ENCODE measurements at places on chromosomes 11 and 22.

GRCh38 chr11:133227632-133228111, 304.6 kb downstream of the OPCML start:
- DNase-seq, result no peak

- no peak for DNase-seq
These were observed 409.4 kb downstream of the METTL15 start for GRCh38 chr11:28517621-28518020.

- peak; percentile 71 for DNase-seq
These were observed at the start of gene PHLDB1 for GRCh38 chr11:118607401-118608359. TSS of gene PHLDB1 (plus strand) at chr11:118607615. CDS start at chr11:118613837, 6,222 bp downstream.

DNA sequence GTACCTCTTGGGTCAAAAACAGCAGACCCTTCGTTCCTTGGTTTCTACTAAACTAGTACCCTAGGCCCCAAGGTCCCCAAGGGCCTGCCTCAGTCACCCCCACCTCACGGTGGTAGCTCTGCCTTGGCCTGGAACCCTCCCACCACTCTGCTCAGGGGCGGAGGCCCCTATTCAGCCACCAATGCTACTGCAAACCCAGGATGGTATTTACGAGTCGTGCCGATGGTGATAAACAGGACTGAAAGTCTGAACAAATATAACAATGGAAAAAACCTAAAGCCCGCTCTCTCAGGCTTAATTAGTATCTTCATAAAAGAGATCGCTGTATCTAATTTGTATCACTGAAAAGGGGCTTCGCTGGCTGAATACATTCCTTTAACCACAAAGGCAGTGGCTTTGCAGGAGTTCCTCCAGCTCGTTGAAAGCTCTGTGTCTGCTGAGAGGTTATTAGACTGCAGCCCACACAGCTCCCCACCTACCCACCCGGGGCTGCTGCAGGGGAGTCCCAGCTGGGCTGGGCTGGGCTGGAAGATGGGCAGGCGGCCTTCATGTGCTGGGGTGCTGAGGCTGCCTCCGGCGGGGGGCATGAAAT, 15.2 kb downstream of the SHISAL1 start:
- DNase-seq, result no peak

DNA sequence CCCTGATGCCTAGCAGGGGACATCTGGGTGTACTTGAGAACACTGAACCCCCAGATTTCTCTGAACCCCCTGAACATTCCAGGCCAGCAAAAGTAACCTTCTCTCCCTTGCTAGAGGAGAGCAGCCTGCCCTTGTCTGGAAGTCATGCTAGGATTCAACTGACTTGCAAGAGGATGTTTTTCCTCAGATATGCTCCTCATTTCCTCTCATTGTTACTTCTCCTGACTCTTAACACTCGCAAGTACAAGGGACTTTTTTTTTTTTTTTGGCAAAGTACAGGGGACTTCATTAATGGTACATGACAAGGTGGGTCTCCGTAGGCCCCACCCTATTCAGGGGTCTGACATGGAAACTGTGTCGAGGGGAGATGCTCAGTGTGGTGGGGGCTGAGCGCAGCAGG, 6.3 kb upstream of the MCHR1 start:
- DNase-seq, result no peak

DNA sequence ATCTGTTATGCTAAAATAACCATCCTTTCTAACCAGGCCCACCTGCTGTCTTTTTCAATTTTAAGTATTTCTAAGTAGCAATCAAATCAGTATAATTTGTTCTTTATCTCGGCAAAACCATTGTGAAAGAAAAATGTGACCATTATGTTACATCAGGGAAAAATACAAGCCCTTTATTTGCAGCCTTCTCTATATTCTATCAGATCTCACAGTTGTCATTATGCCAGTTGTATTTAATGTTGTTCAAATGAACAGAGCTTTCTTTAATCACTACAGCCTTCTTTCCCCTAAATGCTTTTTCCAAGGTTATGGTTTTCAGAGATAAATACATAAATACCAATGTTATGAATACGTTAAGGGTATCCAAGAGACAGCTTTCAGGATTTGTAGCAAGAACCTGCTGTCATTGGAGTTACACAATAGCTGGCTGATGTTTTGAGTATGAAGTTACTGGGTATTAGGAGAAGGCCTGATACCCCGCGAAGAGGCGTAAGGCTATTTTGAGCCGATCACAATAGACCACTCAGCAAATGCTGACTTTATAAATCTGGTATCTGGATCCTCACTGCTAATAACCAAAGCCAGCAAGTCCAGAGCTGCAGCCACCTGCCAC, 406.3 kb downstream of the CADM1 start:
- no peak for DNase-seq

- no peak for DNase-seq
These were observed 6.0 kb downstream of the TRAPPC4 start for GRCh38 chr11:119024430-119025098.
